Brain pericyte (primary cell): ENCODE measurements at places on chromosomes 3 and 15.

GRCh38 chr15:101623367-101624304, 28.5 kb downstream of the TM2D3 start:
- DNase-seq, result no peak

GRCh38 chr3:190526787-190527762, 13.2 kb downstream of the IL1RAP start:
- DNase-seq, result no peak

DNA sequence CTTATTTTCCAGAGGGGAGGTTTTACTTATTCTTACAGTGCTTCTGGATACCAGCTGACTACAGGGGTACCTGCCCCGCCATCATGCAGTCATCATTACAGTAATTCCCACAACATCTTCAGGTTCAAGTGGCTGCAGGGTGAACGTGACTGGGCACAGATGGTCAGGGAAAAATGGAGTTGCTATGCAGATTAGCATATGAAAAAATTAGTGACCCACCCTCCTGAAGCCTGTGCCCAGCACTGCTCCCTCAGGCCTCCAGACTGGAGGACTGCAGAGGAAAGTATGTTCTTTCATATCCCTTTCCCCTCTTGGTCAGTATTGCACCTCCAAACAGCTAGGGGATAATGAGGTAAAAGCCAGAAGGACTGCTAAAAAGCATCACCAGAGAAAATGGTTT, 937.9 kb downstream of the TUSC7 start:
- DNase-seq, result no peak

DNA sequence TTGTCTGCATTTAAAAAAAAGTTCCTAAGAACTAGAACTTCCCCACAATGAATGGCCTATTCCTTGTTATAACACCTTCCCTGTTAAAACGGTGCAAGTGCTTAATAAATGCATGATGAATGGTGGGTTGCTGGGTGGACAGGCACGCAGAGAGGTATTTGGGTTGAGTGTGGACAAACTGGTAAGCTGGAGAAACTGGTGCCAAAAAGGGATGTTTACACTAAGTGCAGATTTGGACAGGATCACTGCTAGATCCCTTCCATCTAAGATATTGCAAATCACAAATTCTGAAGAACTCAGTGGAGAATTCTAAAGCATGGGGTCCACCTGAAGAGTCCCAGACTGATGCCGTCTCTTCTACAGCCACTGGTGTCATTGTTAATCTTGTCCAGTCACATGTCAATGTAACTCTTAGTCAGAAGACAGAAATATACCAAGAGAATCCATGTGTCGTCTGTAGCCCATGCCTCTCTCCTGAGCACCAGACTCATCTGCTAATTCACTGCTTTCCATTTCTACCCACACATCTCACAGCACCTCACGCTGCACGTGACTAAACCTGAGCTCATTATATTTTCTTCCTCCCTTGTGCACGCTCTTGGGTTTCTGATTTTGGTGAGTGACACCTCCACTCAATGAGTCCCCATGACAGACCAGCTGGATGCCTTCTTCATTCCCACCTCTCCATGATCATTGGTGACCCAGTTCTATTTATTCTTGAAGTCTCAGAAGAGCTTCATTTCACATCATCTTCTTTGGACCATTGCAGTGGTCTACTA, 328.9 kb downstream of the THSD4 start:
- DNase-seq, result no peak

- no peak for DNase-seq
Measured at GRCh38 chr15:70210076-70210475, 112.4 kb upstream of the TLE3 start.

- no peak for DNase-seq
Measured at GRCh38 chr15:26711445-26711844, 61.4 kb downstream of the GABRB3 start.

DNA sequence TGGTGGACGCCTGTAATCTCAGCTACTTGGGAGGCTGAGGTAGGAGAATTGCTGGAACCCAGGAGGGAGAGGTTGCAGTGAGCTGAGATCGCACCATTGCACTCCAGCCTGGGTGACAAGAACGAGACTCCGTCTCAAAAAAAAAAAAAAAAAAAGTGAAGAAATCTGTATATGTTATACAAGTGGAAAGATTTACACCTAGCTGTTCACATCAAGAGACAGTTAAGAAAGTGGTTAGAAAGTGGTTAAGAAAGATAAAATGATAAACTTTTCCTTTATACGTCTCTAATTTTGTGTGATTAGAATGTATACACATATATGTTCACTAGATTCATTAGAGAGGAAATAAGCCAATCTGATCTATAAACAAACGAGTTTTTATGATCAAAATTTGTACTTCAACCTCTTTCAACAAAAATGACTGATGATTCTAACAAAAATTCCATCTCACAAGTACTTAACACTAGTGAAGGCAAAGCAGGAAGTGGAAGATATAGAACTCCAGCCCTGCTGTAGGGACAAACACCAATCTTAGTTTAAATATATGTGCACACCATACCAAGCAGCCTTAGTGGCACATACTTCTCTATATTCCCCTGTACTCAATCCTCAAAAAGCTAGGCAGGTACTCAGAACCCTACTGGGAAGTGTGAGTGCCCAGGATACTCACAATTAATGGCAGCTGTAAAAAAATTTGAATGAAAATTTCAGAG, 51.2 kb downstream of the RAF1 start:
- DNase-seq, result no peak

DNA sequence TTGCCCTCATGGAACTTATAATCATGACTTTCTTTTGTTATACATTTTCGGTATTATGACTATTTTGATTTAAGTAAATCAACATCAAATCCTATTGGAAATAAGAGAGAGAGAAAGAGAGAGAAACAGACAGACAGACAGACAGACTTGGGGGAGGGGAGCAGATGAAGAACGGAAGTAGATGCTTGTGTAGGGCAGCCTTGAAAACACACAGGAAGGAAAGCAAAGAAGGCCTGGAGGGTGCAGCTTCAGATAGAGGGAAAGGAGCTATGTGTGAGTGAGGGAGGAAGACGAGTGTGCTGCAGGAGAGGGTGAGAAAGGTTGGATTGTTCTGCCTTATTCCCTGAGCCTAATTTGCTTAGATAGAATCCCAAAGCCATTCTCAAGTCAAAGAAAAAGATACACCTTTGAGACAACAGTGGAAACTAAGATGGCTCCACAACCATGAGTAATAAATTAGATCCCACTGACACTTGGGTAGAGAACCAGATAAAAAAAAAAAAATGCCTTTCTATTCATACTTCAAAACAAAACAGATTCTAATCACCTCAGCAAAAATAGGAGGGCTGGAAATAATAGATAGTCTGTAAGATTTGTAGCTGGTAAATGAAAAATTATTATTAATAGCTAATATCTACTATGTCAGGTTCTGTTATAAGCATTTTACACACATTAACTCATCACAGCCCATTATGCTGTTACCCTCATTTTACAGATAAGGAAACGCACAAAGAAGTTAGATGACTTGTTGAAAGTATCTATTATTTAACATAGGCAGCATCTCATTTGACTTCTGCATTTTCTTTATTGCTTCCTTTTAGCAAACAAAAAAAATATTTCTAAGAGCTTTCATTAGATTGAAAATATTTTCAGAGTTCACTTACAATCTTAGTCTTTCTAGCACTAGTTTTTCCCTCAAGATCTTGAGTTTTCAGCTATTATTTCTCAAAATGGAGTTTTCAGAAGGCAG, 214.1 kb downstream of the TNIK start:
- no peak for DNase-seq

DNA sequence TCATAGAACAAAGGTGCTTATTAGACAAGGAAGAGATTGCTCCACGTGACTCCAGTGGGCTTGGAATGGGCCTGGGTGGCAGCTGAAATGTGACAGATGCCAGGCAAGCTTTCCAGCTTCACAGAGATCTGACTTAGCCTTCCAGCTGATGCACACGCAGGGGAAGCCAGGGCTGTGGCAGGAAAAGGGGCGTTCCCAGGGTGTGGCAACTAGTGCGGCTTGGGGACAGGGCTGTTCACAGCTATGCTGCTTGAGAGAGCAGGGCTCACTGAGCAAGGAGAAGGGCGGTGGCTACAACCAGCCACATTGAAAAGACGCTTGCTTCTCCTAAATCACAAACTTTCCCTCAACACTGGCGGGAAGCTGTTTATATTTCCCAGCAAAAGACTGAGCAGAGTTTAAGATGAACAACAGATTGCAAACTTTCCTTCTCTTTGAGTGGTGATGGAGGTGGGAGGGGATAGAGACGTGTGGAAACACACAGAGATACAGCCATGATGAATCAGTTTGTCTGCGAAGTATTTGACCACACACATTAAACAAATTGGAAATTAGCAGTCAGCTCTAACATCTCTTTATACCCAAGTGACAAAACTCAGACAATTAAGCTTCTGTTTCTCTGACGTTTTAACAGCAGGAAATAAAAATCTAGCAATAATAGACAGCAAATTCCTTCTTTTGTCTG, 127.5 kb downstream of the BDH1 start:
- no peak for DNase-seq
